ENCODE measurements at places on chromosomes 1 and 21.

DNA sequence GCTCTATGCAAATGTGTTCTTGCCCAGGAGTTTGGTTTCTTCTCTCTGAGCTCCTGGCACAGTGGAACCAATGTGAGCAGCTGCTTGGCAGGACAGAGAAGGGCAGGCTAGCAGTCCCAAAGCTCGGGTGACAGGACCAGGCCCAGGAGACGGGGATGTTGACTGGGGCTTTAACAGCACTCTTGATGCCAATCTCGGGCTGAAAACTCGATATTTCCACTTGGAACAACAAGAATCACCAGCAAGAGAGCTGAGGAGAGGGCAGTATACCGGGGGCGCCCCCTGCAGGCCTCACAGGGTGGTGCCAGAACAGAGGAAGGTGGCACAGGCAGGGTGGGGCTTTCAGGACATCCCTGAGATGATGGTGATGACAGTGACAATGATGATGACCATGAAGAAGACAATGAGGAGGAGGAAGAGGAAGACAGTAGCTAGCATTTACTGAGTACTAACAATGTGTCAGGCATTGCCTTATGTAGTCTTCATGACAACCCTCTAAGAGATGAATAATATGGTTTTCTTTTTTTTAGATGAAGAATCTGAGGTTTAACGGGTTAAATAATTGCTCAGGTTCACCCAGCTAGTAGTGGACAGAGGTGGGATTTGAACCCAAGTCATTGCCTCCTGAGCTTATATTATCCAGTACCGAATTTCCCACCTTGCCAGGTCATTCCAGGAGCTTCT lies 2.7 kb upstream of the KCNJ9 start:
- peak; percentile 14 for DNase-seq

- no peak for DNase-seq
Observed at GRCh38 chr1:4307911-4308545, 346.4 kb upstream of the AJAP1 start.

DNA sequence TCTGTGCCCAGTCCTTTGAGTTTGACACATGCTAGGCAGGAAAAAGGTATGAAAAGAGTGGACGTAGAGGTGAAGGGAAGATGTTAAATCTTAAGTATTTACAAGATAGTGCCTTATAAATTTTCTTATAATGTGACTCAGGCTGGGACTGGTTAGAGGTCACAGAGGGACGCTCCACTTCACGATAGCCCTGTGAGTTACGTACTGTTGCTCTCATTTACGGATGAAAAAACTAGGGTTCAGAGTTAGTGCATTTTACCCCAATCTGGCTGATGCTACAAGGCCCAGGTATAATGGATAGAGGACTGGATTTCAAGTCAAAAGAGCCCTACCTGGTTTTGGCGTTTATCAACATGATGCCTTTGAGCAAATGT lies 1.4 kb upstream of the TUT4 start:
- DNase-seq: no peak

DNA sequence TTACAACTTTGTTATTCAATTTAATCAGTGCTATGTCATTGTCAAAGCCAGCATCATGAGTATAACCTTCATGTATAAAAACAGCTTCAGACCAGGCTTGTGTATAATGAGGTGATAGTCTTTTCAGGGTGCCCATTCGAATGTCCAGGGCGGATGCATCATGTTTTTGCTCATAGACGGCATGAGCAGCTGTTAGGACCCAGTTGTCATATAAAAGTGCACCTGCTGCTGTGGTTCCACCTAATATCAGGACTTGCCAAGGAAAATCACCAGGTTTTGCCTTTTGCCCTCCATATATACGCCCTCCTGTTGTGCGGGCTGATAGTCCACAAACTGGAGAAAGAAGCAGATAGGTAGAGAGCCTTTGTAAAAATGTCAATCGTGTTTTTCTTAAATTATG lies 14.9 kb downstream of the TARDBP start:
- DNase-seq: no peak

DNA sequence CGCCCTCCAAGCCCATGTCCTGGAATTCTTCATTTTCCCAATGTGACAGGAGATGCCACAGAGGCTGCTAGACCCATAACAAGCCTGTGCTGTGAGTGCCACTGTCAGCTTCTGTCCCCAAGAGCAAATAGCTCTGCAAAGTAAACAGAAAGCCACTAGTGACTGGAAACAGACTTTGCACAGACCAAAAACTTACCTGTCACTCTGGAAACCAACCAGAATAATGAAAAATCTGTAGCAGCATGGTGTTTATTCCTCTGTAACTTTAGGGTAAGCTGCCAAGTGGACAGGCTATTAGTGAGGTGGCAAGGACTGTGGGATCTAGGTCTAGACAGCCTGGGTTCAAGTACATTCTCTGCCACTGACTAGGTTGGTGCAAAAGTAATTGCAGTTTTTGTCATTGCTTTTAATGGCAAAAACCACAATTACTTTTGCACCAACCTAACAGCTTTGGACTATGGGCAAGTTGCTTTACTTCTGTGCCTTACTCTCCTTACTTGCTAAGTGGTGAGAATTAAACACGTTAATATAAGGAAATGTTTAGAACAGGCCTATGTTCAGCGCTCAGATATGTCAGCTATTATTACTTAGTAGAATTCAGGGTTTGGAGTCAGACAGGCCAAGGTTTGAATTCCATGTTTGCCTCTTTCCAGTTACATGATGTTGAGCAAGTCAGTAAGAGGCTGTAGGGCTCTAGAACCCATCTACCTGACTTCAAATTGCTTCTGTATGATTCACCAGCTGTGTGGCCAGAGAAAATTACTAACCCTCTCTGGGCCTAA lies at the start of gene C8B:
Gene C8B (minus strand): TSS at position 100 of the 782 bp plus-strand sequence. CDS start 67 bp downstream, at position 33.
- DNase-seq: no peak

Data from GDM1 (cell line).